ENCODE measurements at places on chromosomes 11 and 22.

GRCh38 chr11:111944651-111945051 lies 7.5 kb downstream of the DIXDC1 start:
- peak; percentile 32 for DNase-seq

GRCh38 chr22:24201681-24202614 lies 20.7 kb downstream of the SUSD2 start:
- DNase-seq: no peak

GRCh38 chr11:12179531-12179930 lies 69.1 kb downstream of the MICAL2 start:
- DNase-seq: no peak

DNA sequence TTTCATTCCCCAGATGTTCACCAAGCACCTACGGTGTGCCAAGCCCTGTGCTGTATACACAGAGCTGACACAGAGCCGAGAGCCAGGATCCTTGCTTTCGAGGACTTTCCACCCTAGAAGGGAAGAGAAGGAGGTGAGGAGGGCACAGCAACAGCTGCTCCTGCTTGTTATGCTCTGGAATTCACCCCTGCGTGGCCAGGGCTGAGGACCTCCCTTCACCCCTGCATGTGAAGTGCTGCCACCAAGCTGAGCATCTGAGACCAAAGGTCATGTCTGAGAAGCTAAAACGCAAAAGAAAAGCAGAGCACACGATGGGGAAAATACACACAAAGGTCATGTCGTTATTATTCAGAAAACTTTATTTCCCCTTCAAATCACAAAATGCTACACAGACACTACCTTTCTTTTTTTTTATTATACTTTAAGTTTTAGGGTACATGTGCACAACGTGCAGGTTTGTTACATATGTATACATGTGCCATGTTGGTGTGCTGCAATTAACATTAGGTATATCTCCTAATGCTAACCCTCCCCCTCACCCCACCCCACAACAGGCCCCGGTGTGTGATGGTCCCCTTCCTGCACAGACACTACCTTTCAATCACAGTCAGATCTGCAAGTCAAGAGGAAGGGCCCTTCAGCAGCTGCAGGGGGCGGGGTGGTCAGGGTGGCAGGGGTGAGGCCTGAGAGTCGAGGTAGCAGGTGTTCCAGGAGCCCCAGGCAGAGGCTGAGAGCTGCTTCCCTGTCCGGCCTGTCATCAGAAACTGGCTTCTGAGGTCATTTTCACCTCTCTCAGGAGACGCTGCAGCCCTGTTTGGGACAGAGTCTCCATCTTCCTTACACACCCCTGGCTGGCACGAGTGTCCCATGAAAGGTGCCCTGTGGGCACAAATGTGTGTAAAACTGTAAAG lies 40.1 kb upstream of the PRR5 start:
- no peak for DNase-seq

DNA sequence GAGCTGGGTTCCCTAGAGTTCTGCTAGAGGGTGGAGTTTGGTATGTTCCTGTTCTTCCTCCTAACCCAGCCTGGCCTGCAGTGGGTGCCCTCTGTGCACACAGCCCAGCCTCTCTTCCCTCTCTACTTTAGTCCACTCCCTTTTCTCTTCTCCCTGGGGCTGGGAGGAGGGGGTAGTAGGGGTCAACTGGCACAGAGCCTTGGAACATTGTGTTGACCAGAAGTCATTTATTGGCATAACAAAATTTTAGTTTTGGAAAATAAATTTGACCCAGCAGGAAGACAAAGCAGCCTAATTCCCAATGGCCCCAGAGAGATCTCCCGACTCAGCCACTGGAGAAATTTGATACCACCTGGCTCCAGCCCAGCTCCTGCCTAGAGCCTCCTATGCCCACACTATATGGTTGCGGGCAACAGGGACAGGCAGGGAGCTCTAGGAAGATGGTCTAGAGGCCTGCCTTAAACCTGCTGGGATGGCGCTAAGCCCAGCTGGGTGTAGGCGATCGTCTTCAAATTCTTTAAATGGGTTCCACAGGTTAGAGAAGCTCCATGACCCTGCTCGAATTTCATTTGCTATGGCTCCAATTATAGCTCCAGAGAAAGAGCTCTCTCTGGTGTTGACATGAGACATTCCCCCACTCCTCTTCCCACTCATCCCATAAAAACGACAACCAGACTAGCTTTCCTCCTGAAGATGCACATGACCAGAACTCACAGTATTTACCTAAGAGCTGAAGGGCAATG lies 9.9 kb downstream of the PCSK7 start:
- no peak for DNase-seq

- DNase-seq: no peak
Measured at GRCh38 chr11:1622086-1622485, at the start of gene KRTAP5-4. TSS of gene KRTAP5-4 (minus strand) at chr11:1622138. CDS start at chr11:1622093, 45 bp downstream.

- no peak for DNase-seq
Measured at GRCh38 chr11:131767421-131767820, 397.0 kb downstream of the NTM start.

DNA sequence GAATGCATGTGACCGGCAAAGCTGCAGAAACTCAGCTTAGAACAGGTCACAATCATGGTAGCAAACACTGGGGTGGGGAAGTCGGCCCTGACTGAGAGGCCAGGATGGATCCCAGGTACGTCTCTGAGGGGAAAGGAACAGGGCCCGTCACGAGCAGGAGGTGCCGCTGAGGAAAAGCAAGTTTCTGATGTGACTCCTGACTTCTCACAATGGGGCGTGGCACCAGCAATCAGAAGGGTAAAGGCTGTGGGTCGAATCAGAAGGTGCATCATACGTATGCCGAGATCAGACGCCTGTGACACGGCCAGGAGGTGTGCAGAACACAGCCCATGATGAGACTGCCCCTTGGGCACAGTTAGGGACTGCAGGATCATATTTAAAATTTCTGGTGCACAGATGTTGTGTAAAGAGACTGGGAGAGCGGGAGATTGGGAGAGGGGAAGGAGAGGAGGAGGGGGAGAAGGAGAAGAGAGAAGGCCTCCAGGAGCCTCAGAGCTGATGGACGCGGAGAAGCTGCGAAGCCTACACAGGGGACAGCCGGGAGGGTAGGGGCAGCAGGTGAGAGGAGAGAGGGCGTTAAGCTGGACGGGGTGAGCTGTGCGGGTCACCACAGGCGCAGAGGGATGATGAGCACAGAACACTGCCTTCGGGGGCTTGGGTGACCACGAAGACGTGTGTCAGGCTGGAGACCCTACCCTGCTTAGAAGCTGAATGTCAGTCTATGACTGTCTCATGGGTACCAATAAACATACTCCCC lies 30.7 kb downstream of the KRTAP5-5 start:
- DNase-seq: no peak

DNA sequence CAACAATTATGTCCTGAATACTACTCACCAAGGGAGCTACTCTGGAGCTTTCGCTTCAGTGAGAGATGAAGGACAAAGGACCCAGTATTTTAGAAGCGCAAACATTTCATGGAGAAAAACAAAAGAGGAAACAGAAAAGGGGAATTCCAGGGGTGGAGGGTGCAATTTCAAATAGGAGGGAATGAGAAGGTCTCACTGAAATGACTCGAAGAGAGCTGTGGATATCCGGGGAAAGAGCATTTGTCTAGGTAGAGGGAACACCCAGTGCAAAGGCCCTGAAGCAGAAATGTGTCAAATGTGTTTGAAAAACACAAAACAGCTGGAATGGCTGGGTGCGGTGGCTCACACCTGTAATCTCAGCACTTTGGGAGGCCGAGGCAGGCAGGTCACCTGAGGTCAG lies 2.4 kb downstream of the RPS19BP1 start:
- no peak for DNase-seq

DNA sequence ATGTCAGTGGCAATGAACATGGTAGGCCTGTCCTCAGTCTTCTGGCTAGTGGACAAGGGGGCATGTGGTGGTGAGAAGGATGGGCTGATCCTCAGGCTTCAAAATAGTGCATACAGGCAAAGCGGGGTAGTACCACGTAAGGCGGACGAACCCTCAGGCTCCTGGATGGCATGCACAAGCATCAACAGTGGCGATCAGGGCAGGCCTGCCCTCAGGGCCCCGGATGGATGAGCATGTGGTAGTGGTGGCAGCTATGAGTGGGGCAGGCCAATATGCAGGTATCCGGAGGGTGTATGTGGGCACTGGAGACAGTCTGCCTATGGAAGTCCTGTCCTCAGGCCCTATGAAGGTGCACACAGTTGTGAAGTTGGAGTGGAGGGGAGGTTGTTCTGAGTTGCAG lies 163.8 kb downstream of the GUCY1A2 start:
- DNase-seq: no peak

DNA sequence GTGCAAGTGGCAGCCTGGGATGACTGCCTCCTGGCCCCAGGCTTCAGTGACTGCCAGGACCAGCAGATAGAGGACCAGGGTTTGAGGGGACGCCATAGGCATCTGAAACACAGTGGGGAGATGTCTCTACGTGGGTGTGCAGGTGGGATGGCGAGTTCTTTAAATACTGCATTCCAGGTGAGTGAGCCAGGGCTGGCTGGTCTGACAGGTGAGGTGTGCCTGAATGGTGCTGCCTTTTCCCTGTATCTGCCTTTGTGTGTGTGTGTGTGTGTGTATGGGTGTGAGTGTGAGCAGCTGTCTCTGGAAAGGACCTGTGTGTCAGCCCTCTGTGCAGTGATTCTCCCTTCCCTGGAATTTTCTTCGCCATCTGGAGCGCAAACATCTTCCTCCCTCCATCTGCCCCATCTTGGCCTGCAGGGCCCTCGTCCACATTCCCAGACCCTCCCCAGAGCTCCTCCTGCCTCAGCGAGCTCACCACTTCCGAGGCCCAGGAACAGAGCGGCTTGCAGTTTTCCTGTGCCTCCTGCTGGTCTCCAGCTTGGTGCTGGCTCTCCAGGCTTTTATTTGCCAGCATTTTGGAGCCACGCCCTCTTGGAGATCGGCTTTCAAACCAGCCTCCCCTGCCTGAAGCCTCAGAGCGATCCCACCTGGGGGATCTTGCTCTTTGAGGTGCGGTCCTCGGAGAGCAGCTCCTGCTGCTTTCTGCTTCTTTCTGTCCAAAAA lies at the start of gene GPHA2:
GPHA2 (minus strand) TSS at position 535 of the 723 bp plus-strand sequence; CDS start at position 102, 433 bp downstream.
- no peak for DNase-seq

DNA sequence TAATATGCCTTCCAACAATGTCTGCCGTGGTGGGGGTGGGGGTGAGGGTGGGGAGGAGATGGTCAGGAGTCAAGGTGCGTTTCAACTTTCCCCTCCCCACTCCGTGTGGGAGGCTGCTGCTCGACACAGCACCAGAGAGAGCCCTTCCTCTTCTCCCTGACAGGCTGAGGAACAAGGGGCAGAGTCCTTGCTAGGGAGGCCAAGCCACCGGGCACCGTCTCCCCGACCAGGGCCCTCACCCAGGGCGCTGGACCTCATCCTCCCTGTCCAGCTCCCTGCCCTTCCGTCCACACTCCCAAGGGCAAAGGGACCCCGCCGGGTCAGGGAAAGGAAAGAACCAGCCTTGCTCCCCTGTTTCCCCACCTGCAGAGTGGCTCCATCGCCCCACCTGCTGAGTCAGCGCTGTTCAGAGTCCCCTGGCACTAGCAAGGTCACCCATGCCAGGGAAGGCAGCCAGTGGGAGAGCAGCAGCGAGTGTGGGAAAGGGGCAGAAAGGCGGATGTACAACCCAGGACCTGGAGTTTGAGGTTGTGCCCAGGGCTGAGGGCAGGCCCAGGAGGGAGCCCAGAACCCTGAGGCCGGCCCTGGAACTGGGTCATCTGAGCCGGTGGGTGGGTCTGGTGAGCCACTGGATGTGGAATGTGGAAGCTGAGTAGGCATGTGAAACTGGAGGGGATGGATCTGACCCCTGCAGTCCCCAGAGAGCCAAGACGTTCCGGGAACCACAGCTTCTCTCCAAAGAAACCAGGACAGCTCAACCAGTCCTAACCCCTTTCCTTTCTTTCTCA lies 47.2 kb downstream of the BUD13 start:
- DNase-seq: no peak

GRCh38 chr22:17827466-17827865 lies 53.2 kb upstream of the BID start:
- no peak for DNase-seq

- no peak for DNase-seq
Measured at GRCh38 chr11:92240916-92241315, 16.3 kb downstream of the FAT3 start.

DNA sequence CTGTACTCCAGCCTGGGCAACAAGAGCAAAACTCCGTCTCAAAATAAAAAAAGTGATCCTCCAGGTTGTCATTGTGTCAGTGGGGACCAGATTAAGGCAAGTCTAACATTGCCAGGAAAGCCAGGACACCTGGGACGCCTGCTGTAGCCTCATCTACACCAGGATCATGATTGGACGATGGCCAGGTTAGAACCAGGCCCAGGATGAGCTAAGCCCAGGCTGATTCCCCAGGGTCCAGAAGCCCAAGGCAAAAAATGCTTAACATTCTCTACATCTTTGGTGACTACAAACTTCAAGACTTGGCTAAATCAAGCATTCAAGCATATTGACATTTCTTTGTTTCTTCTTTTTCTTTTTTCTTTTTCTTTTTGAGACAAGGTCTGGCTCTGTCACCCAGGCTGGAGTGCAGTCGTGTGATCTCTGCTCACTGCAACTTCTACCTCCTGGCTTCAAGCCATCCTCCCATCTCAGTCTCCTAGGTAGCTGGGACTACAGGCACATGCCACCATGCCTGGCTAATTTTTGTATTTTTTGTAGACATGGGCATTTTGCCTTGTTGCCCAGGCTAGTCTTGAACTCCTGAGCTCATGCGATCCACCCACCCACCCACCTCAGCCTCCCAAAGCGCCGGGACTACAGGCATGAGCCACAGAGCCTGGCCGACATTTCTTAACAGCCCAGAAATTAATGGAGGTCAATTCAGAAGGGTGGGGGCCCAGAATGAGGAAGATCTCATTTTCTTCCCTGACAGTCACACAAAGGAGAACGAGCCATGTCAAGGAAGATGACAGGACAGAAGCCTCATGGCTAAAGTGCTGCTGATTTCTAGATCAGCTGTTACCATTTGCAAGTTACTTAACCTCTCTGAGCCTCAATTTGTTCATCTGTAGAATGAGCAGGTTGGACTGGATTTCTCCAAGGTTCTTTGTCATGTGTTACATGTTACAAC lies 12.5 kb upstream of the PTPRJ start:
- DNase-seq: peak; percentile 24

DNA sequence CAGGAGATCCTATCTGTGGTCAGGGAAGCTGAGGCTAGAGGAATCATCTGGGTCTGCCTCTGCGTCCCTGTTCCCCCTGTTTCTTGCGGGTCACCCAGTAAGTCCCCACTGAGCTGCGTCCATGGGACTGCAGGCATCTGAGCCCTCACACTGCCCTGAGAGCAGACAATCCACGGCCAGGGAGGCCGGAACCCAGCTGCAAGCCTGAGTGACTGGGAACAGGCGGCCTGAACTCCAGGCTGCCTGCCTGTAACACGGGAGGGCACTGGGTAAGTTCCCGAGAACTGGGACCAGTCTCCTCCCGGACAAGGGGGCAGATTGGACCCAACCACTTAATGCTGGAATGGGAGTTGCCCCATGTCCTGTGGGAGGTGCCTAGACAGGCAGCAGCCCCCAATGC lies 727.4 kb downstream of the BRD1 start:
- DNase-seq: no peak

GRCh38 chr11:69828971-69829344 lies 9.7 kb upstream of the FGF3 start:
- DNase-seq: no peak

GRCh38 chr22:48316257-48317250 lies 1511.1 kb downstream of the BRD1 start:
- DNase-seq: no peak
